Activated effector memory CD4-positive, alpha-beta T cell treated with Interleukin-2 at 50 U/mL for 16 hours (primary cell): ENCODE measurements at places on chromosomes 6 and 20.

- no peak for DNase-seq
These were observed 11.1 kb upstream of the TCF15 start for GRCh38 chr20:621125-621756.

GRCh38 chr6:9862603-9863167, 552.2 kb downstream of the TFAP2A start:
- no peak for DNase-seq

- DNase-seq: no peak
These were observed 47.7 kb downstream of the COL12A1 start for GRCh38 chr6:75158176-75158575.

DNA sequence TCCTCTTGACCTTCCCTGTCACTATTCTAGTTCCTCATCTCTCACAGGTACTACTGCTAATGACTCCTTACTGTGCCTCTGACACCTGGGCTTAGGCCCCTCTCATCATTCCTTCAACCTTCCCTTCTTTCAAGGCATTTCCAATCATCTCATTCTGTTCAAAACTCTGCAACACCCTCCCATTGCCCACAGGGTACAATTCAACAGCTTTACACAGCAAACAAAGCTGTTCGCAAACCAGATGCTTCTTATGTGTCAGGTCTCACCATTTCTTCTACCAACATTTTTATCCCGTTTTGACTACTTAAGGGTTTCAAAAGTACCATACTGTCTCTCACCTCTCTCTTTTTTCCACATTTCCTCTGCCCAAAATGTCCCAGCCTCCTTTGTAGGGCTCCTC, 84.4 kb upstream of the ID4 start:
- DNase-seq: no peak

- DNase-seq: no peak
These were observed 10.0 kb upstream of the PFDN4 start for GRCh38 chr20:54197621-54198604.

GRCh38 chr20:50504231-50504823, 5.9 kb upstream of the PTPN1 start:
- no peak for DNase-seq

GRCh38 chr6:42556462-42556861, 7.4 kb upstream of the UBR2 start:
- DNase-seq: no peak

DNA sequence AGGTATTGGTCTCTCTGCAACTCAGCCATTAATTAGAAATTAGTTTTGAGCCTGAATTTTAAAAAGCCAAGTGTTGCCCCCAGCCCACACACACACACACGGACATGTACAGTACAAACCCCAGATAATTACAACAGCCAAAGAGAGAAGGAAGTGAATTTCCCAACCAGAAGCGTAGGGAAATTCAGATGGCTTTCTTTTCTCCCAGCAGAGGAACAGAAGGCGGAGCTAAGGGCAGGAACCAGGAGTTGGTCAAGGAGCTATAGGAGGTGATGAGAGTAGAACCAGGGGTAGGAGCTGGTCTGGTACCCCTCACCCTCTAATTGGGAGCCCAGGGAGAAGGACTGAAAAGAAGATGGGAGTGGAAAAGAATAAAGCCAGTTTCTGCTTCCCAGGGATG, 3.9 kb upstream of the ZBTB9 start:
- DNase-seq: no peak

GRCh38 chr20:3739926-3740451, 7.5 kb downstream of the HSPA12B start:
- no peak for DNase-seq

DNA sequence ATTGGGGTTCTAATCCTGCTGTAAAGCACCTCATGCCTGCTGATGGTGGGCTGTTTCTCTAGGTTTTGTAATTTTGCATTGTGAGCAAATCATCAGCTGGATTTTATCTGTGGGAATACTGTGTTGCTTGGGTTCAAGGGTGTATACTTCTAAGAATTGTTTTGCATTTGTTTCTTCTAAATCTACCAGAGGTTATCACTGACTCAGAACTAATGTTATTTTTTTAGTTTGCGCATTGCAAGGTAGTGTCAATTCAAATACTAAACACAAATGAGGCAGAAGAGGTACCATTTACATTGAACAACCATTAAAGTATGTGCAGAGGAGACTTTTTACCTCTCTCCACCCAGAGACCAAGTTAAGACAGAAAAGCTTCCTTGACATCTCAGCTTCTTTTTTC, 60.0 kb downstream of the CEP162 start:
- no peak for DNase-seq

DNA sequence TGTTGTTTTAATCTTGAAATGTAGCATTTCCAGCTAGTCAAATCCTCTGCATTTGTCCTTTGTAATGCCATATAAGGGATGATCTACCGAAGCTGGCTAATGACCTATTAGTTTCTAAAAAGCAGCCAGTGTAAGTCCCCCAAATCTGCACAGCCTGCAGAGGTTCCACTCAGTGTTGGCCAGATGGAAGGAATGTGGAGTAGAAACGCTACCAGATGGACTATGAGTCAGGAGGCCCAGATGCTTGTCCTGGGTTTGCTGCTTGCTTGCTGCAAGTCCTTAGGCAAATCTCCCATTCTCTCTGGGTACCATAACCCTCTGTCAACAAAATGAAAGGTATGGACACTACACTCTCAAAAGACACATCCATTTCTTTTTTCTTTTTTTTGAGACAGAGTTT, 149.8 kb downstream of the BTBD9 start:
- no peak for DNase-seq

GRCh38 chr20:47686545-47686944, 98.7 kb downstream of the SULF2 start:
- no peak for DNase-seq
